Stimulated activated CD8-positive, alpha-beta memory T cell treated with anti-CD3 and anti-CD28 coated beads, Interleukin-4, amount 100 ng/mL, for 4 hours (primary cell): ENCODE measurements at places on chromosomes 6 and 20.

GRCh38 chr6:53746442-53747103 is 48.2 kb upstream of the LRRC1 start:
- no peak for DNase-seq

DNA sequence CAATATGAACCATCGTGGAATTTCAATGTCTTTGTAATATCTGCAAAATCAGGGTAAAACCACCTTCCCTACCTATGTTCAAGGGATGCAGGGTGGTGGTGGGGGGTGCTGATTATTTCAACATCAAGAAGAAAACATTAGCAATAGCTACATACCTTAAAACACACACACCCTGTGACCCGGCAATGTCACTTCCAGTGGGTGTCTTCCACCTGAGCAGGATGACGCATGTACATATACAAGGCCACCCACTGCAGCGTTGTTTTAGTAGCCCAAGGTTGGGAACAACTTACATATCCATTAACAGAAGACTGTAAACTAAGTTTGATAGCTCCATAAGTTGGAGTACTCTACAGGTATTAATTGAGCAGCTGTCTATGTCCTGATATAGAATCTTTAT is 62.6 kb upstream of the SIRPG start:
- DNase-seq: no peak

- no peak for DNase-seq
Measured at GRCh38 chr20:46304361-46304760, 3.9 kb downstream of the CDH22 start.

DNA sequence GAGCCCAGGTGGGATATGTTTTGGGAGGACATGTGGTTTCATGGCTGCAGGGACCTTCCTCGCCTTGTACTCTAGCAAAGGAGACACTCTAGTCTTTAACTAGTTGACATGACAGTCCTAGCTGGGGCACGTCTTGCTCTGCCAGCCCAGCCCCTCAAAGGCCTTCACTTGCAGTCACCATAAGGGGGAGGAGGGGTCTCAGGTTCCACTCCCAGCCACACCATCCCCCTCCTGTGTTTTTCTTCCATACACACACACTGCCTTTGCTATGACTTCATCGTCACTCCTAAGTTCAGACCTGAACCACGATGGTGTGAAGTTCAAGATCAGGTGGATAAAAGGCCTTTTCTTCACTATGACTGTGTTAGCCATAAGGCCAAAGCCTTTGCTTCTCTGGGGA is 13.5 kb downstream of the ULBP1 start:
- DNase-seq: no peak

DNA sequence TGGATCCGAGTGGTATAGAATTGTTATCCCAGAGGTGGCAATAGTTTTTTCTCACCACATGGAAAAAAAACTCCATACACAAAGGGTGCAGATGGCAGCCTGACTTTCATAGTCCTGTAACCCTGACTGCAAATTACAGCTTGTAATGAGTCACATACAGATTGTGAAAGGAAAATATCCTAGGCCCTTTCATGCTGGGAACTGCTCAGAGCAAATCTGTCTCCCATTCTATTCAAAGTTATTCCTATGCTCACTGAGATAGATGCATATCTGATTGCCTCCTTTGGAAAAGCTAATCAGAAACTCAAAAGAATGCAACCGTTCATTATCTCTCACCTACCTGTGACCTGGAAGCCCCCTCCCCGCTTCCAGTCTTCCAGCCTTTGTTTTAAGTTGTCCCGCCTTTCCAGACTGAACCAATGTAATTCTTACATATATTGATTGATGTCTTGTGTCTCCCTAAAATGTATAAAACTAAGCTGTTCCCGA is 108.7 kb upstream of the MAP3K4 start:
- DNase-seq: no peak

GRCh38 chr20:49964964-49965780 is 17.6 kb upstream of the SNAI1 start:
- DNase-seq: no peak

GRCh38 chr20:50788045-50788991 is 6.5 kb upstream of the BCAS4 start:
- no peak for DNase-seq

DNA sequence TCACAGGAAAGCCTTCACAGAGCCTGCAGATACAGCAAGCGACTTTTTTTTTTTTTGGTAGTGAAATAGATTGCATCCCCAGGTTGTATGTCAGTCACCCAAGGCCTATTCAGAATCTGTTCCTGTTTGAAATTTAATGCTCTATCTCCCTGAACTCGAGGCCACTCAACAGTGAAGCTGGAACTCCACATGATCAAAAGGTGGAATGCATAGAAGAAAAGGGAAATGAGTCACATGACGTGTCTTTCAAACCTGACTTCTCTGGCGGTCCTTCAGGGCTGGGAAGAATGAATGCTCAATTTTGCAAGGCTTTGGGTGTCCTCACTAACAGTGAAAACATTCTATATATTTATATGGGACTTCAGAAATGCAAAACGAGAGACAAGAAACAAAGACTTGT is 88.4 kb upstream of the B3GAT2 start:
- no peak for DNase-seq

- DNase-seq: no peak
Measured at GRCh38 chr20:58712806-58713731, 20.5 kb downstream of the NPEPL1 start.

- no peak for DNase-seq
Measured at GRCh38 chr6:157974341-157974894, 7.2 kb upstream of the SYNJ2 start.

GRCh38 chr6:55758156-55758937 is 117.0 kb downstream of the BMP5 start:
- no peak for DNase-seq

- DNase-seq: no peak
Measured at GRCh38 chr20:48834278-48834677, 6.5 kb upstream of the PREX1 start.

GRCh38 chr20:59122566-59122919 is 41.1 kb upstream of the ZNF831 start:
- DNase-seq: no peak
